Endodermal cell (in vitro differentiated cells): ENCODE measurements at places on chromosomes 3 and 15. TPM values are rescaled to one million over a fixed set of nuclear protein-coding genes. Genes with fewer than 3 reads are reported as not detected.
A peak's percentile ranks its signal among the peaks of the same experiment; 100 is the strongest.

Gene CKMT1B
- total RNA-seq, result 0.58 to 0.73 TPM in 2 of 3 replicates, not detected in the other

Gene PTX3
- 0.25 to 2.5 TPM (median 0.51 TPM) in 3 replicates for total RNA-seq

DNA sequence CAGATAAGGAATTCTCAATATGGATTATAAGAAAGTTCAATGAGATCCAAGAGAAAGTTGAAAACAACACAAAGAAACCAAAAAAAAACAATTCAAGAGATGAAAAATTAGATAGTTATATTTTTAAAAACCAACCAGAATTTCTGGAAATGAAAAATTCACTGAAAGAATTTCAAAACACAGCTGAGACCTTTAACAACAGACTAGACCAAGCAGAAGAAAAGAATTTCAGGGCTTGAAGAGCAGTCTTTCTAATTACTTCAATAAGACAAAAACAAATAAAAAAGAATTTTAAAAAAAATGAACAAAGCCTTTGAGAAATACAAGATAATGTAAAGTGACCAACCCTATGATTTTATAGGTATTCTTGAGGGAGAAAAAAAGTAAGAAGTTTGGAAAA lies 155.4 kb downstream of the ZMAT3 start:
- DNase-seq, result no peak

DNA sequence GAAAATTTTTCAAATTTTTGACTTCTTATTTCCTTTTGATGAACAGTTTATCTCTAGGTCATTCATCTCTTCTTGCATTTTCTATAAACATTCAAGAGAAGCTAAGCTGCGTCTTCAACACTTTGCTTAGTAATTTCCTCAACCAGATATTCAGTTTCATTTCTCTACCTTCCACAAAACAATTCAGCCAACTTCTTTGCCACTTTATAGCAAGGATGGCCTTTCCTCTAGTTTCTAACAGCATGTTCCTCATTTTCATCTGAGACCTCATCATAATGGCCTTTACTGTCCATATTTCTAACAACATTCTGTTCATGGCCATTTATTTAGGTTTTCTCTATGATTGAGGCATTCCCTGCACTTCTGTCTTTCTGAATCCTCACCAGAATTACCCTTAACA lies 90.0 kb downstream of the ARIH1 start:
- no peak for DNase-seq

GRCh38 chr3:53842436-53843194 lies 3.6 kb downstream of the CHDH start:
- peak; percentile 80 for DNase-seq

- no peak for DNase-seq
Observed at GRCh38 chr3:12423918-12424630, 60.2 kb upstream of the TSEN2 start.

DNA sequence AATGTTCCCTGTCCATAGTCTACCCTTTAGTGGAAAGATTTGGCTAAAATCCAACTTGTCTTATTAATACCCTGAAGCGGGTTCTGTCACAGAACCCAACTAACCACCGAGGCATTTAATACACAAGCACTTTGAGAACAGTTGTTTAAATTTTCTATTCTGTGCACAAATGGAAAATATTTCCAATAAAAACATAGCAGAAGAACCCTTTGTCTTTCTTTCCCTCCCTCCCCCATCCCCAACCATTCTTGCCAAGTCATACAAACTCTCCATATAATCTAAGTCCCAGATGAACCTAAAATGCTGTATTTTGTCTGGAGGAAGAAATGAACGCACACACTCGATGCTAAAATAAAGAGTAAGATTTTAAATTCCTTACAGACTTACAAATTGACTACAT lies 126.9 kb upstream of the STRIT1 start:
- no peak for DNase-seq

- DNase-seq, result no peak
Observed at GRCh38 chr3:70393881-70394612, 81.6 kb upstream of the MDFIC2 start.

- no peak for DNase-seq
Observed at GRCh38 chr3:53022647-53023046, 23.2 kb downstream of the SFMBT1 start.

DNA sequence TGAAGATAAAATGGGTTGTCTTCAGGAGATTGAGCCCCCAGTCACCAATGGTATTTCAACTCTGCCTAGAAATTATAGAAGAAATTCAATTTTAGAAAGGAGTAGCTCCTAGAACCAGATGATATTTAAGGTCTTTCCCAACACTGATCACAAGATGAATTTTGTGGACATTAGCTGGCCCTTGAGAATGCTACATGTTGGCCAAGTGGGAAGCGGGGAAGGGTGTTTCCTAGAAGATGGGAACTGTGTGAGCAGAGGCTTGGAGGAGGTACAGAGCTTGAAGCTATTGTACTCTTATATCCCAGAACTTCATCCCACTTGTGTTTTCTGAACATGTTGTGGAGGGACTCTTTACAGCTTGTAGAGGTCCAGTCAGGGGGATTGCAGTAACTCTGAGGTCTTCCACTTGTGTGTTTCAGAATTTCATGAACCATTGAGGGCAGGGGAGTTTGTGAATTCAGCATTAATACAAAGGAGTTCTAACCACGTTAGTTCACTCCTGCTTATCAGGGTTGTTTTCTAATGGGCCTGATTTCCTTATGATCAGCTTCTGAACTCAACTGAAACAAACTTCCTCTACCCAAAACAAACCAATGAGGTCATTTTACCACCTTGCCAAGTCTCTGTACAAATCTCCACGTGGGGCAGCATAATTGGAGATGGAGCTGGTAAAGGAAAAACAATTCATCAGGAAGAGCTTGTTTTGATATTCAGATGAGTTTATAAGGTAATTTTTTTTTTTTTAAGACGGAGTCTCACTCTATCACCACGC lies 152.6 kb upstream of the TPM1 start:
- DNase-seq, result no peak

GRCh38 chr3:5309171-5309570 lies 121.7 kb downstream of the EDEM1 start:
- no peak for DNase-seq
